ENCODE measurements at places on chromosomes 12 and 14.

- DNase-seq: no peak
Measured at GRCh38 chr14:90384543-90384911, 12.3 kb upstream of the CALM1 start.

GRCh38 chr12:1878214-1878613 lies 40.2 kb downstream of the CACNA2D4 start:
- DNase-seq: no peak

DNA sequence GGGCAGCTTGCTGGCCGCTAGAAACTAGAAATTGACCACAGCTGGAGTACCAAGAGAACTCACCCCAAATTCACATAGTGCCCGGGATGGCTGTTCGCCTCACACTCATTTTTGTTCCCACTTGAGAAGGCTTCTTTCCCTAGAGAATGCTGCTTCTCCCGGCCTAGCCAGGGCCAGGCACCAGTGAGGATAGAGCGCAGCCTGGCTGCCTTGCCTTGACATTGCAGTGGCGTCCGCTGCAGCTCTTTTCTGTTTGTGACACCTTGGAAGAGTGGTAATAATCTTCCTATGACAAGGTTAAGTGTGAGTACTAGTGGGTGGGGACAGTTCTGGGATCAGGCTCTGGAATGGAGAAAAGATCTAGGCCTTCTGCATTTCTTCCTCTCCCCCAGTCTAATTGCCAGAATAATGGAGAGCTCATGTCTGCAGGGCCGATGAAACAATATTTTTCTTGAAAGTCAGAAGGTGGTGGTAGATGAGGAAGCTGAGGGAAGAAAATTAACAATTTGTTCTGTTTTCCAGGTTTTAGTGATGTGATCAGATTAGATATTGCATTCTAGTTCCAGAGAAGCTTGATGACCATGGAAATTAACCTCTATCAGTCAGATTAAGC lies 3.7 kb downstream of the TMEM253 start:
- DNase-seq: peak; percentile 39

DNA sequence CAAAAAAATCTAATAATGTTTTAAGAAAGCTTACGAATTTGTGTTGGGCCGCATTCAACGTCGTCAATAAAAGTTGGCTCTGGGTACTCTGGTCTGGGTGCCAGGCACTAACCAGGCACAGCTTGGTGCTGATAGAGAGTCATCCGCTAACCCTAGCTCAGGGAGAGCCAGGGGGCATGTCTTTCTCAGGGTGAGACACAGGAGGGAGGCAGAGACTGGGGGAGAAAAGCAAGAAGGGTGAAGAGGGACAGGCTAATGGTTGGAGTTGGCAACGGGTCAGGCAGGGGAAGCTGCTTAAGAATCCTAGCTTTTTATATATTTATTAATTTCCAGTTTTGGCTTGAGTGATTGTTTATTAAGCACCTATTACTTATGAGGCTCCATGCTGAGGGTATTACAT lies 105.0 kb downstream of the CMKLR1 start:
- no peak for DNase-seq

- no peak for DNase-seq
Measured at GRCh38 chr14:102497998-102498677, 11.4 kb downstream of the ANKRD9 start.

DNA sequence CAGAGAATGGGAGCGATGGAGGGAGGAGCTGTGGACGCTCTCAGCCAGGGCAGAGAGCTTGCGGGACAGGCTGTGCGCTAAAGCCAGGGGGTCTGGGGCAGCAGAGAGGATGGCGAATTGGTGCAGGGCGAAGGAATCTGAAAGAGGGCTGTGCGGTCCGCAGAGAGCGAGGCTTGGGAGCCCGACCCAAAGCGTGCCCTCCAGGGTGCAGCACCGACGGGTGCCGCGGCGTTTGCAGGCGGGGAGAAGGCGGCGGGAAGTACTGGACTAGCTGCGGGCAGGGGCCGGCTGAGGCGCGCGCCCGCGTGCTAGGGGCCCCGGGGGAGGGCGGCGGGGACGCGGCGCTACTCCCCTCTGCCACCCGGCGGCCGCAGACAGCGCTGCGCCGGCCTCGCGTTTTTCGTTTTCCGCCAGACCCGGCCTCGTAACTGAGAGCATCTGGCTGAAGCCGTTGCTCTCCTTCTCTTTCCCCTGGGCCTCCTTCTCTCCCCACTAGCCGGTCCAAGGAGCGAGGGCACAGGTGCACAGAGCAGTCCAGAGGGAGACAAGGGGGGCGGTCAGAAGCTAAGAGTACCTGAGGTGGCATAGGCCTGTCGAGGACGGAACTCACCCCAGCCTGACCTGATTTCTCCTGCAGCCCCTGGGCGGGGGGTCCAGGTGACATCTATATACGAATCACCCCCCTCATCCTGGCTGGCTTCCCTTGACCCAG lies 24.9 kb downstream of the SLC6A12 start:
- DNase-seq: peak; percentile 15

GRCh38 chr12:66397574-66398290 lies 95.4 kb downstream of the HELB start:
- DNase-seq: no peak

- no peak for DNase-seq
Measured at GRCh38 chr14:53470351-53471043, 317.4 kb upstream of the DDHD1 start.

DNA sequence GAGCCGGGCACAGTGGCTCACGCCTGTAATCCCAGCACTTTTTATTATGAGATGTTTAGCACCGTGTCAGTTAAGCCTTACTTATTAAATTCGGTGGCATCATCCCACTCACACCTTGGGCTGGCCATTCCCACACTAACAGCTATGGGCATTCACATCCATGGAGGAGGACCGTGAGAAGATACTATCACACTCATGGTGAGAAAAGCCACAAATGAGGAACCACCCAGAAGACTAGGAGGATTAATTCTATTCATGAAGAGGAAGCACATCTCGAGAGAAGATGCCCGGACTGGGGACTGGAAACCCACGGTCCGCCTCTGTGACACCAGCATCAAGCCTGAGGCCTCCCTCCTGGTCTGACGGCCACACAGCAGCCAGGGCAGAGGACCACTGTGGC lies 4.9 kb downstream of the CDC42BPB start:
- no peak for DNase-seq

GRCh38 chr14:53409969-53410368 lies 256.8 kb upstream of the DDHD1 start:
- no peak for DNase-seq

DNA sequence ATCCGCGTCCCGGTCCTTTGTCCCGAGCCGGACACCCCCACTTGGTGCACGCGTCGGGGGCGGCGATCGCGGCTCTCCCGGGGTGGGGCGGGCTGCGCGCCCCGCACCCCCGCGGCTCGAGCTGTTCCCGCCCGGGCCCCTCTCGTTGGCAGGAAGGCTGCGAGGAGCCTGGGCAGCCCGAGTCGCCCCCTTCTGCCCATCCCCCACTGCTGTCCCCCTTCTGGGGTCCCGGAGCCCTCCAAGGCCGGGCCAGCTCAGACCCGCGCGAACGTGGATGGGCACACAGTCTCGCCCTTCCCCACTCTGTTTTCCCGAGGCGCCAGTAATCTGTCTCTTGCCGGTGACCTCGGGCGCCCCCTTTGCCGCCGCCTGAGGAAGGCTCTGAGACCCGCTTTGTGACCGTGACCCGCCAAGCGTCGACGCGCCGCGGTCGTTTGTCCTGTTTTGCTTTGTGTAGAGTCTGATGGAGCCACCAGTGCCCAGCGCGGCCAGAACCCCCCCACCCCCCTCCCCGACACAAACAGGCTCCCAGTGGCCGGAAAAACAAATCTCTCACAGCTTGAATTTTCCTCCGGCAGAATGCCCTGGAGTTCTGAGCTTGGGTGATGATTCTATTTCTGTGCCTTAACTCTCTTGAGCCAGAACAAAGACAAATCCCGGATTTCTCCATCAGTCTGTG lies 610 bp downstream of the C14orf132 start:
- DNase-seq: no peak

- no peak for DNase-seq
Measured at GRCh38 chr12:17802657-17803641, 287.0 kb downstream of the RERGL start.

DNA sequence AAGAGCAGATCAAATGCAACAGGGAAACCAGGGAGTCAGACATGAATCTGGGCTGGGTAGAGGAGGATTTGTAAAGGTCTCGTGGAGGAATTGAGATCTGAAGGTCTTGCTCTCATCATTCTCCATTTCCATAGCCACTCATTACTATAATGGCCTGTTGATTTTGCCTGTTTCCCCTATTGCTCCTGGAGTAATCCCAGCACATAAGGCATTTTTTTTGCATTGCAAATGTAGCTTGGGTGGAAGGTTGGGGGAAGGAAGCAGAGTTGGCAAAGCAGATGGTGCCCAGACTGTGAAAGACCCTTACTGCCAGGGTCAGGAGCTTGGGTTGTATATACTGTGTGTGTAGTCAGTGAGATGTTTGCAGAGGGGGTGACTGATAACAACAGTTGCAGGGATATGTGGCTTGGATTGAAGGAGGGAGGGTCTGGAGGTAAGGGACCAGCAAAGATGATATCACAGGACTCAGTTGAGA lies 116.0 kb downstream of the TTC6 start:
- DNase-seq: no peak

GRCh38 chr12:113456199-113456598 lies 15.5 kb downstream of the LHX5 start:
- DNase-seq: no peak

DNA sequence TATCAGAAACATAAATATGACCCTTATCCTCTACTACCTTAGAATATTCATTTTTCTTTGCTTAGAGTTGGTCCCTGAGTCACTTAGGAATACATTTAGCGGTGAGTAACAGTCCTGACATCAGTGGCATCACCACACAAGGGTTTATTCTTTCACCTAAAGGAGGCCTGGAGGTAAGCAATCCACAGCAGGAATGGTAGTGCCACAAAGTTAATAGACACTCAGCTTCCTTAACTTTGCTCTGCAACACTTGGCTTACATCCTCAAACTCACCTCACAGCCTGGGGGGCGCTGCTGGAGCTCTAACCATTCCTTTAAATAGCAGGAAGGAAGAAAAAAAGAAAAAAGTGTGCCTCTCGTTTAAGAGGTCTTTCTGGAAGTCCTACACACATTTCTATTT lies 29.1 kb downstream of the BBOF1 start:
- no peak for DNase-seq

GRCh38 chr14:95098984-95099599 lies 58.2 kb downstream of the DICER1 start:
- DNase-seq: no peak

DNA sequence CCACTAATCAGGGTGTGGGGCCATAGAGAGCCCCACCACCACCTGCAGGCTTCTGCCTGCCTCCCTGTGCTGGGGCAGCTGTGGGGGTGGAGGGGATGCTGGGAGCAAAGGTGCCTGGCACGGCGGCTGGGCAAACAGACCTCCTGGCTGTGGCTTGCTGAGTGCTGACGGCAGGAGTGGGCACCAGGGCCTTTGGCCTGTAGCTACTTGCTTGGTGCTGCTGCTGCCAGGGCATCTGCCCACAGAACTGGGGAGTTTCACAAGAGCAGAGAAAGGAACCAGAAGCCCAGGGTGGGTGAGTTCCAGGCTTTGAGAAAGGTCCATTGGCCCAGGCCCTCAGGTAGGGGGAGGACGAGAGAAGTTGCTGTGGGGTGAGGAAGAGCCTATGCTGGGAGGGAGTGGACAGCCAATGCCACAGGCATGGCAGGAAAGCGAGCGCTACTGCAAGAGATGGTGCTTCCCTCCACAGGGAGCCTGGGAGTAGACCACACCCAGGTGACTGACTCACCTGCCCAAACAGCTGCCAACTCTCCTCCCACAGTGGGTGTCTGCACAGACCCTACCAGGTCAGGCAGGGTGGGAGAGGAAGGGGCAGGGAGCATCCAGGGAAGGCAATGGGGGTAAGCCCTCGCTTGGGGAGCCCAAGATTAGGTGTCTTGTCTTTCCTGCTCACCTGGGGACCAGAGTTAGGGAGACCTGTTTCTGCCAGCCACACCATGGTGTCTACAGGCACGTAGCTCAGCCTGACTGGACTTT lies 39.0 kb upstream of the HDAC7 start:
- no peak for DNase-seq

- DNase-seq: no peak
Measured at GRCh38 chr12:124727264-124727800, 136.3 kb downstream of the SCARB1 start.

GRCh38 chr12:77830583-77831351 lies at the start of gene NAV3:
Gene NAV3 (plus strand): TSS chr12:77830894. CDS start chr12:77831462, 568 bp downstream.
- DNase-seq: no peak

- DNase-seq: no peak
Measured at GRCh38 chr12:5203274-5203673, 159.6 kb downstream of the KCNA5 start.

- DNase-seq: peak; percentile 64
Measured at GRCh38 chr12:124771462-124772288, 92.0 kb downstream of the SCARB1 start.
